Caki2 (cell line): ENCODE measurements at places on chromosomes 3 and 15.

DNA sequence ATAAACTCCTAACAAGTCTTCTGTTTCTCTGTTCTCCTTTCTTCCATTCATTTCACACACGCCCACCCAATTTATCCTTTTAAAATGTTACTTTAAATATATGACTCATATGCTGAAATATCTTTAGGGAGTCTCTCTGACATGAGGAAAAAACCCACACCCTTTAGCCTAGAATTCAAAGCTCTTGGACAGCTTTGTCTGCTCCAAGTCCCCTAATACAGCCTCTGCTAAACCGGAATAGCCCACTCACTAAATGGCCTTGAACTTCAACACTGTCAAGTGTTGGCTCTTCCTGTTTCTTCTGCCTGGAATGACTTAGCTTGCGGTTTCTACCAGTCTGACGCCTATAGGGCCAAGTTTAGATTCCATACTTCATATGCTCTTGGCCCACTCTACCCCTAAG lies 3.3 kb upstream of the CD96 start:
- DNase-seq: no peak

DNA sequence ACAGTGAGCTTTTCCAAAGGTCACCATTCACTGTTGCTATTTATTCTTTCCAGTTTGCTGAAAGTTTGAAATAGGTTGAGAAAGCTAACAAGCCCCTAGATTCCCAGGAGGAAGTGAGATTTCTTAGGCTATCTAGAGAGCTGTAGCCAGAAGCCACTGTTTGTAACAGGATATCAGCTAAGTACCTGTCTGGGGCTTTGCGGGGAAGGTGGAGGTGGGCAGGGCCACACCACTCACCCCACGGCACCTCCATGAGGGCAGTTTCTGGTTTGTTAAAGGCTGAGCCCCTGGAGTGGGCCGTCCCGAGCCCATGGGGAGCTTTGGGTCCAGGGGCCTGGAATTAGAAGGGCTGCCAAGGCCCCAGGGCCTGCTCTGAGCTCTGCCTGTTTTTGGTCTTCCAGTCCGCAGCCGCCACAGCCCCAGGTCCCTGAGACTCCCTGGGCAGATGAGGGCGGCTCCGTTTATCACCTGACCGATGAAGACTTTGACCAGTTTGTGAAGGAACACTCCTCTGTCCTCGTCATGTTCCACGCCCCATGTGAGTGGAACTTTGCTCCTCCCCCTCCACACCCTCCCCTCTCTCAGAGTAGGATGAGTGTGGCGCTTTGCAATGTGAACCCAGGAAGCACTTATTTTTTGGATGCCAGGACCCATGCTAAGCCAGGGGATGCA lies 63.4 kb downstream of the PDIA5 start:
- no peak for DNase-seq

- DNase-seq: no peak
These were observed 192.1 kb upstream of the EOMES start for GRCh38 chr3:27914199-27914598.

DNA sequence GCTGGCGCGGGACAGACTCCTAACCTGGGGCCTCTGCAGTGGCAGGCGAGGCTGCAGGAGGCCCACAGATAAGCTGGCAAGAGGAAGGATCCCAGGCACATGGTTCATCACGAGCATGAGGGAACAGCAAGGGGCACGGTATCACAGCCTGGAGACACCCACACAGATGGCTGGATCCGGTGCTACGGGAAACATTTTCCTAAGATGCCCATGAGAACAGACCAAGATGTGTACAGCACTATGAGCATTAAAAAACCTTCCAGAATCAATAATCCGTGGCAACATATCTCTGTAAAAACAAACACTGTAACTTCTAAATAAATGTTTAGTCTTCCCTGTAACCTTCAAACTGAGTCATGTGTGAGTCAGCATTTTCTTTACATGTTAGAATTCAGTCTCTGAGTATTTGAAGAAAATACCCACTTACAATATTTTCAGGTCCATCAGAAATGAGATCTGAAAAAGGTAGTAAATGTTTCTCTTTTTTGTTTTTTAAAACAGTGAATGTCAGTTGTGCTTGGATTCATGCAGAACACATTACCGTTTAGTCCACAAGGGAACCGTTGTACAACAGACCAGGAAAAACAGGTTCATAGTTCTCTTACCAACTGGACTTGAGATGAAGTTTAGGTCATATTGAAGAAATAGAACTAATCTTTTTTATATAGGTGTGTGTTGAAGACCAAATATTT lies 75.9 kb downstream of the BOC start:
- peak; percentile 70 for DNase-seq

GRCh38 chr3:57659004-57659673 lies 33.7 kb downstream of the DENND6A start:
- DNase-seq: no peak

GRCh38 chr3:24678421-24678865 lies 183.8 kb upstream of the THRB start:
- peak; percentile 20 for DNase-seq

DNA sequence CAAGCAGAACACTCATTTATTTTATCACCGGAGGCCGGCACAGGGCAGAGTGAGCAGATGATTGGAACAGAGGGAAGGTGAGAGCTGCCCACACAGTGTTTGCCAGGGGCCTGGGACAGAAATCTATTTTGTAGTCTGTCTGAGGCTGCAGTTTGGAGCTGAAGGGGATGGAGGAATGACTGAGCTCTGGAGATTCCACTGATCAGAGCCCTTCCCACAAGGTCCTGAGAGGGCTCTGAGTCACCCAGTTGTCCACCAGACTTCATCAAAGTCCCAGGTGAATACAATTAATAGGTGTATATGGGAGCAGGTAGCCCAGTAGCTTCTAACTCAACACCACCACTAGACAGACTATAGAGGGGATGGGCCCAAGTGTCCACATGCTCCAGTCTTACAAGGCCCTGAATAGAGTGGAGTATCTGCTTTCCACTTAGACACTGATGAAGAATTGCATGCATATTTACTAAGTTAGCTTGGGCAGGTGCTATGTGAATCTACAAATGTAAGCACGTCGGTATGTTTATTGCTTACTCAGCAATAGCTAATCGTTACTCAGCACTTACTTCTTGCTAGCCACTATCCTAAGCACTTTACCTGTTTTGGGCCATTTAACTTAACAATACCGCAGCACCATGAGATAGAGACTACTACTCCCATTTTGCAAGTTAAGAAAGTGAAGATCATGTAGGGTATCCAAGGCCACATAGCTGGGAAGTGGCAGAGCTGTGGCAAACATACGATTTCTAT lies 2.7 kb upstream of the STARD5 start:
- no peak for DNase-seq

- DNase-seq: no peak
These were observed 262.4 kb downstream of the NLGN1 start for GRCh38 chr3:173659972-173660371.

GRCh38 chr3:33202711-33203457 lies 15.7 kb downstream of the SUSD5 start:
- DNase-seq: no peak

DNA sequence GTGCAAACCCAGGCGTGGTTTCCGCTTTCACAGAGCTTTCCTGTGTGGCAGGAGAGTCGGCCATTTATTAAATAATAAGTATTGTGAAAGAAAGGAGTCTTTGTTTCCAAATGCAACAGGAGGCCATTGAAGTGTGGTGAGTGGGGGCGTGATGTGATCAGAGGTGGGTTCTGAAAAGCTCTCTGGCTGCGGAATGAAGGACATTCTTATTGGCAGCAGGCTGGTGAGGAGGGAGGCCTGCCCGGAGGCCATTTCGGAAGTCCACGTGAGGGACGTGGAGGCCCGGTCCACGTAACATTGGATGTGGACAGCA lies 11.1 kb downstream of the ARNT2 start:
- DNase-seq: no peak

GRCh38 chr3:18507333-18507732 lies 82.2 kb upstream of the SATB1 start:
- DNase-seq: no peak

GRCh38 chr3:64260431-64260830 lies 35.2 kb upstream of the PRICKLE2 start:
- DNase-seq: no peak

GRCh38 chr3:70242297-70242882 lies 70.0 kb downstream of the MDFIC2 start:
- no peak for DNase-seq

GRCh38 chr3:133895208-133896001 lies at the start of gene RAB6B:
Gene RAB6B (minus strand): TSS chr3:133895882. CDS start chr3:133895466, 416 bp downstream.
- peak; percentile 45 for DNase-seq

GRCh38 chr3:131972550-131972949 lies 62.3 kb downstream of the CPNE4 start:
- no peak for DNase-seq

GRCh38 chr15:82854554-82854953 lies 45.1 kb downstream of the WHAMM start:
- no peak for DNase-seq

GRCh38 chr15:70617076-70617910 lies 146.1 kb downstream of the UACA start:
- no peak for DNase-seq

DNA sequence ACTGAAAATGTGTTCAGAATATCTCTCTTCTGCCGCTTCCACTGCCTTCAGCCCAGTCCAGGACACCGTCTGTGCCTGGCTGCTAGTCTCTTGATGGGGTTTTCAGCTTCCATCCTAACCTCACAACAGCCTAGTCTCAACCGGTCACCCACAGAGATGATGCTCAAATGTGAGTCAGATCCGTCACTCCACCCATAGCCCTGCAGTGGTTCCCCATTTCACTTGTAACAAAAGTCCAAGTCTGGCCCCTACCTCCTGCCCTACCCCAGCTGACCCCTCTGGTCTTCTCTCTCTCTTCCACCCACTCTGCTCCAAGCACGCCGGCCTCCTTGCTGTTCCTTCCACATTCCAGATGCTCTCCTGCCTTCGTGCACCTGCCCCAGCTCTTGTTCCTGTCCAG lies 68.1 kb downstream of the PPARG start:
- no peak for DNase-seq

DNA sequence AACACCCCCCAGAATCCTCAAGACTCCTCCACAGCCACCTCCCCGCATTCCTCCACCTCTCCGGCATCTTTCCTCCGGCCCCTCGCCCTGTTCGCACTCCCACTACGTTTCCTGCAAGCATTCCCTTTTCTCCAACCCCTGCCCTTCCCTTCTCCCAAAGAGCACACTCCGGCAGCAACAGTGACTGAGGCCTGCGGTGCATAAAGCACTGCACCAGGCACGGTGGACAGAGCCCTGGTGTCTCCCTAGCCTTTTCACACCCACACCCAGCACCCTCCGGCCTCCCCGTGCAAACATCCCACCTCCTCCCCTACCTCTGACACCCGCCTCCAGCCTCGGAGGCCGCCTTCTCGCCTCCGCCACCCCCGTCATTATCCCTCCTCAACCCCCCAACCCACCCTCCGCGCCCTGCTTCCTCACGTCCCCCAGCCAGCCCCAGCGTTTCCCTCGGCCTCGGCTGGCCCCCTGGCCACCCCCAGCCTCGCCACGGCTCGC lies 577 bp downstream of the ZNF148 start:
- DNase-seq: peak; percentile 30

GRCh38 chr3:183958226-183958625 lies 59.5 kb downstream of the ABCC5 start:
- no peak for DNase-seq

DNA sequence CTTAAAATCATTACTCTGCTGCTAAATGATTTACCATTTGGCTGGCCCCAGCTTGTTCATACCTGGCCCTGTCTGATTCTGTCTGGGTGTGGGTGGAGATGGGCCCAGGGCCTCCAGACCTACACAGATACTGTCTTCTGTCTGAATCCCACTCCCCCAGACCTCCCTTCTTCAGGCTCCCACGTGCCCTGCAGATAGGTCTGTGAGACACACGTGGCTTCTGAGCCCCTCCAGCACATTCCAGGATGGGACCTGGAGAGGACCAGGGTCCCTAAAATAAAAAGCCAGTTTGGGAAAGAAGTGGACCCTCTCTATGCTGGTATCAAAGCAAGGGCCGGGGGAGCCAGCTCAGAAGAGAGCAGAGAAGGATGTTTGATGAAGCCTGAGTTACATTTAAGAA lies 14.6 kb upstream of the CEMIP start:
- DNase-seq: no peak

GRCh38 chr3:169170456-169170855 lies 493.1 kb downstream of the MECOM start:
- no peak for DNase-seq

GRCh38 chr3:129282727-129283327 lies 4.2 kb downstream of the HMCES start:
- DNase-seq: no peak

DNA sequence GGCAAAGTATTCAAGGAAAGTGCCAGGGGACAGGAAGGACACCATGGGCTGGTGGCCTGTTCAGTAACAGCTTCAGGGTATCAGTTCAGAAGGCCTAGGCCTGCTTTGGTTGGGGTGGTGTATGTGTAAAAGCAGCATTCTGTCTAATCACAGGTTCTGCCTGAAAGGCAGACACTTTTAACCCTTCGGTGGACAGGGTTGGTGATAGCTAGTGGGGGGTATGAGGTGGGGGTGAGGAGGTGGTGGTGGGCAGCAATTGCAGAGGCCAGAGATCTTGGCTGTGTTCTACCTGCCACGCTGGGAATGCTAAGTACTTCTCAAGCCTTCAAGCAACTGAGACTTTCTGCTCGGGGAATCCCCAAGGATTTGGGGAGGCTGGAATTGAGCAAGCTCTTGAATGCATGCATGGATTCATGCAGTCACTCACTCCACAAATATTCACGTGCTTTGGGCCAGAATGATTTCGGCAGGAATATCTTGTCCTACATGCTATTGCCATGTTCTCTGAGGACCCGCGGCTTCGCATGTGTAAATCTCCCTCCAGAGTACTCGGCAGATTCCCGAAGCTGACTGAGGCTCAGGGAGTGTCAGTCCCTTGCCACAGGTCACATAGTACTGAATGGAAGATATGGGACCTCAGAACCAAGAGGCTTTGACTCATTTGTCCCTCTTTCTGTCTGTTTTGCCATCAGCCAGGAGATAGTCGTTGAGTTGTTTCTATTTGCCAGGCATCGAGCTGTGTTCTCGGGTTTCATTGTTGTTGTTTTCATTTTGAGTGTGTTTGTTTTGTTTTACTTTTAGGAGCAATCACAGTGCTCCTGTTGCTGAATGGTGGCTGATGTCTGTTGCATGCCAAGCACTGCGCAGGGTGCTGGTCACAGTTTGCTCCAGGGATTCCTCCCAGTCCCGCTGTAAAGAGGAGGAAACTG lies 65.5 kb downstream of the SMAD3 start:
- DNase-seq: no peak

DNA sequence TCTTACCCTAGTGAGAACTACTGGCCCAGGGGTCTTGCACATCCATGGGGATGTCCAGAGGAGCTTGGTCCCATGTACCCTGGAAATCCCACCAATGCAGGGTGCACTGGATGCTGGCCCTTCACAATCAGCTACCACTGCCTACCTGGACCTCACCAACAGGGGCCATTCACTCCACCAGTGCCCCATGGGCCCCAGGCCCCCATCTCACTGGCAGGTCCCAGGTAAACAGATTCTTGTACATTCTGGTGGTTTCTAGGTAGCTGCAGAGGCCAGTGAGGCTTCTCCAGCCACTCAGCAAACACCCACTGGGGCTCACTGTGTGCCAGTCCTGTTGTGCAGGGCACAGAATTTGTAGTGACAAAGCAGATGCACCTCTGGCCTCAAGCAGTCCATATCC lies 24.9 kb downstream of the RAB6B start:
- no peak for DNase-seq
